ENCODE measurements at places on chromosomes 12 and 14.
A peak's percentile ranks its signal among the peaks of the same experiment; 100 is the strongest.

- no peak for DNase-seq
These were observed 100.9 kb downstream of the NCOR2 start for GRCh38 chr12:124466216-124467128.

DNA sequence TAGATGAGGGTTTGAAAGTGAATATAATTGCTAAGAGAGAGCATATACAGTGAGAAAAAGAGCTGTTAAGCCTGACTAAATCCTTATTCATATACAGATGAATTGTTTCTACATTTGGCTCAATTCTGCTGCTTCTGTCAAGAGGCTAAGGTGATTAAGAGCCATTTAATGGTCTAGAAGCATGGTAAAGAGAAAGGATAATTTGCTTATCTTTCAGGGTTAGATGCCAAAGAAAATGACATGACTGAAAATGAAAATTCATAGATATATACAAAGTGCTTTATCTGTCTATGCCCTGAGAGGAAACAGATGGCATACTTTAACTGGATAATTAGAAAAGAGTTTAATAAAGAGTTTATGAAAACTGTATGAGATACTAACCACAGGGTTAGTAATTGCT, 834.9 kb downstream of the SLC6A15 start:
- no peak for DNase-seq

- DNase-seq, result no peak
These were observed 100.5 kb downstream of the PPM1H start for GRCh38 chr12:62834406-62834805.

GRCh38 chr12:23729359-23729758, 220.1 kb downstream of the SOX5 start:
- no peak for DNase-seq

- DNase-seq, result peak; percentile 55
These were observed 28.2 kb downstream of the WBP11 start for GRCh38 chr12:14774906-14775635.

GRCh38 chr12:49969651-49970429, 2.9 kb upstream of the AQP6 start:
- DNase-seq, result no peak
